Ovary (tissue), 10 donors: ENCODE measurements at places on chromosomes 2 and 18. TPM values are rescaled to one million over a fixed set of nuclear protein-coding genes. Genes with fewer than 3 reads are reported as not detected.

KIF1A gene
- total RNA-seq: 0.48 TPM

KHK gene
- total RNA-seq: 5.2 TPM

POTEI gene
- total RNA-seq: not detected

PTH2R gene
- total RNA-seq: not detected

IL37 gene
- total RNA-seq: not detected
